ENCODE measurements at places on chromosomes 6 and 20.

DNA sequence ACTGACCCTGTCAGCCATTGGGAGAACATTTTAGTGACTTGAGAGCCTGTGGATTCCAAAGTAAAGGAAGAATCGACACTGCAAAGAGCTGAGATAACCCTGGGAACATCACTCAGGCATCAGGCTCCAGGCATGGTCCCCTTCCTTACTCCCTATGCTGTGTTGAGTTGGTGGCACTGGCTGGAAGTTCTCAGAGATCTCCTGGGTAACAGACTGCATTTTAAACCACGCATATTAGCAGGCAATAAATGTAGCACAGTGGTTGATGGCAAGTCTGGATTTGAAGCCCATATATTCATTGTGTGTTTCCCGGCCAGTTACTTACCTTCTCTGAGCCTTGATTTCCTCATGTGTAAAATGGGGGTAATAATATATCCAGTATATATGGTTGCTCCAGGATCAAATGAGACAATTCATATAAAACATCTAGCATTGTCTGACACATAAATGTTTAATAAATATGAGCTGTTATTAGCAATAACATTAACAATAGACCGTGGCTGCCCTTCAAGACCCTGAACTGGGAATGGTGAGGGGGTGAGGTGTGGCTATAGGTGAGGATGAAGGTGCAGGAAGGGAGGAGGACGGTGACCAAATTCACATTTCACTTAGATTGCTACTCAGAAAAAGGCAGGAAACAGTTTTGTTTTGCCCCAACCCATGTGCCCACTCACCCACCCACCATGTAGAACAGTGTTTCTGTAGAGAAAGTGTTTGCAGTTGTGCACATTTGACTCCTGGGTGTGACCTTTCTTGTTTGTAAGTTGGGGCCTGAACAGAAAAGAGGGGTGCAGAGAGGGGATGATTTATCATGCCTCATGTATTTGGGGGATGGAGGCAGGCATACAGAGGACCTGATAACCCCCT lies 2.1 kb downstream of the PLCG1 start:
- no peak for DNase-seq

- DNase-seq = no peak
Observed at GRCh38 chr6:136647363-136647852, 97.2 kb upstream of the MAP7 start.

- DNase-seq = no peak
Observed at GRCh38 chr6:169991913-169992312, 240.5 kb downstream of the ERMARD start.

GRCh38 chr6:83470001-83470400 lies 39.1 kb upstream of the ME1 start:
- DNase-seq = no peak

DNA sequence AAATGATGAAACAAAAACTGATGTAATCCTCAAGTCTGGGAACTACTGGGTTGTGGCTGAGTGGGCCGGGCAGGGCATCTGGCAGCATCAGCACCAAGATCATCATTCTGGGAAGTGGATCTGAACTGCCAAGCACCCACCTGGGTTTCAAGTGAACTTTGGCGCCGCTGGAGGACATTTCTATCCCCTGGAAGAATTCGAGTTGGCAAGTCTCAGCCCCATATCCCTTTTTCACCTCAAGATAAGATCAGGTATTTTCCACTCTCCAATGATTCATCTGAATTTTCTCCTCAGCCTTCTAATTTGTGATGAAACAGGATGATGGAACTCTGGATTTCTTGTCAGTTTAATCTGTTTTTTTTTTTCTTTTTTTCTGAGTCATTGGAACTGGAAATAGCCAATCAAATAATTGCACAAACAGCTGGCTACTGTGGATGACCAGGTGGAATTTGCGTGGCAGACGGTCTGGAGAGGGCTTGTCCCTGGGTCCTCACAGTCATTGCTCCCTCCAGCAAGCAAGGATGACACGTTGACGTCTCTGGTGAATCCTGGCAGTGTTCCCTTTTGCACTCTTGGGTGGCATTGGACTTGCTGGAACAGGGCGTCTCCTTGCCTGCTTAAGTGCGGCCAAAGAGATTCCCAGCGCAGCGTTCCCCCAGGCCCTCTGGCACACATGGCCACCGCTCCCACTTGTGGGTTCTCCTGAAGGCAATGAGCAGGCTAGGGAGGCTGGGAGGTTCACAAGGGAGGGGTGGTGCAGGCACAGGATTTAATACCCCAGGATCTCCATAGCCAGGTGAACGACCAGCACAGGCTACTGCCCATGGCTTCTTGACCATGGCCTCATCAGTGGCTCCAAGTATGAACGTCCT lies 80.4 kb downstream of the DHX35 start:
- DNase-seq = no peak

Measured in NCI-H345 (cell line).